ENCODE measurements at places on chromosomes 4 and X.

GRCh38 chr4:123506011-123506695 is 109.6 kb downstream of the SPRY1 start:
- DNase-seq = no peak

GRCh38 chrX:114842181-114842580 is 175.2 kb downstream of the IL13RA2 start:
- DNase-seq = no peak

DNA sequence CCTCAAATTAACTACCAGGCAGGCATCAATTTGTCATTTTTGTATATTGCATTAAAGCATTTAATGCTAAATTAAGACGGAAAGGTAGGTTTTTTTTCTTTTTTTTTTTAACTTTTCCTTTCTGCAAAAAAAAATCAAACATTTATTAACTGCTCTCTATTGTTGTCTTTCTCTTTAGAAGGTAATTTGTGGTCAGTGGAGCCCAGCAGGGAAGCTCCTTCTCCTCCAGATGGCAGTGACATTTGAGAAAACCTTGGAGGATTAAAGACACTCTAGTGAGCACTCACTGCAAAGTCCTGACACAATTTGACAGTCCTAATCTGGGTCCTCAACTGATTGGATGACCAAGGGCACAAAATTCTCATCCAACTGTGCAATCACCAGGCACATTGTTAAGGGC is 102.4 kb downstream of the SLIT2 start:
- DNase-seq = no peak

- no peak for DNase-seq
Measured at GRCh38 chr4:7411896-7412553, 22.7 kb downstream of the PSAPL1 start.

DNA sequence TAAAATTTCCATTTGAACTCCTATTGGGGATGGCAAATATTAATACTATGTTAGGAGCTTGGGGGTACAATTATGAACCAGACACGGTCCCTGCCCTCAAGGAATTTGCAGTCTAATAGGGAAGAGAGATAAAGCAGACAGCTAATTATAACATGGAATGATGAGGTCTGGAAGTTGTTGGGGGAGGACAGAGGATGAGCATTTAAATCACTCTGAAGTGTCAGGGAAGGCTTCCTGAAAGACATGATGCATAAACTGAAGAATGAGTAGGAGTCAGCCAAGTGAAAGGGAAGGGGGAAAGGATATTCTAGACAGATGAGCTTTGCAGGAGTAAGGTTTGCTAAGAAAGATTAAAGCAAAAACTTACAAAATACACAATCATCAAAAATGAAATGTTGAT is 15.9 kb downstream of the PLAC1 start:
- no peak for DNase-seq

DNA sequence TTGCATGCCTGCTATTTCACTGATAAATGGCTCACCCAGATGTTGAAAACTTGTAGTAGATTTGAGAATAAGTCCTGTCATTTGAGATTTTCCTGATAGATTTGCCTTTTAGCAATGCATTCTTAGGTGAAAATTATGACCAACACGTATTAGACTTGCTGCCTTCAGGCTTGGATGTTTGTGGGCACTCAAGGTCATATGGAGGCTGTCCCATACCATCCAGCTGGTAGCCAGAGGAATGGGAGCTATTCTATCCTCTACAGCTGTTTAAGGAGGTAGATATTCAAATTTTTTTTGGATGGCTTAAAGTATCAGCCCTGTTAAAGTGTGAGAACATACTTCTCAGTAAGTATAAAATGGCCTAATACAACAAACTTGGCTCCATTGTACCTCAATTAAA is 34.7 kb downstream of the RTL3 start:
- no peak for DNase-seq

- DNase-seq = no peak
Measured at GRCh38 chr4:20443015-20443805, 191.5 kb downstream of the SLIT2 start.

GRCh38 chr4:103129174-103129573 is 29.5 kb upstream of the BDH2 start:
- DNase-seq = no peak

- no peak for DNase-seq
Measured at GRCh38 chr4:2817701-2818350, 24.9 kb downstream of the SH3BP2 start.

- peak; percentile 28 for DNase-seq
Measured at GRCh38 chr4:100095729-100096595, 94.3 kb downstream of the DDIT4L start.

DNA sequence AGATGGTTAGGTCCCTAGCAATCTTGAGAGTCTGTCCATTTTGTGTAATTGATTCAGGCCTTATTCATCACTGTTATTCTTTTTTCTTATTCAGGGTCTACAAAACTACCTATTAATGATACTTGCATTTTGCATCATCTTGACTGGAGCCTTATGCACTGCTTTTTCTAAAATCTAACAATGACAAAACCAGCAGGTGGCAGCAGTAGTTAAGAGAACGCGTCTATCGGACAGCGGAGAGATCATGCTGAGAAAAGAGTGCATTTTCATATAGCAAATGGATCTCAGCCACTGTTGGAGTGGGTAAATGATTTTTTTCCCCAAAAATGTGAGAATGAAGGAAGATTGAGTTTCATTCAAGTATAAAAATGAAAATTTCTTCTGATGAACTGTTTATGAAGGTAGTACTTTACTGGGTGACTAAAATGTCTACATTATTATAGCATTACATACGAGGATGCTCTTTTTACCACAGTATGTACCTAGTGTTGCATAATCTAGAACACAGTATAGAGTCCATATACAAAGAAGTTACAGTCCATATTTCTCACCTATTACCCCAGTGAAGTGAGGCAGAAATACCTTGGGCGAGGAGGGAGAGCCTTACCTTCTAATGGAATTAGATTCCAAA is 43.2 kb downstream of the TMEM144 start:
- peak; percentile 54 for DNase-seq

GRCh38 chr4:150570862-150571261 is 11.1 kb upstream of the MAB21L2 start:
- no peak for DNase-seq

DNA sequence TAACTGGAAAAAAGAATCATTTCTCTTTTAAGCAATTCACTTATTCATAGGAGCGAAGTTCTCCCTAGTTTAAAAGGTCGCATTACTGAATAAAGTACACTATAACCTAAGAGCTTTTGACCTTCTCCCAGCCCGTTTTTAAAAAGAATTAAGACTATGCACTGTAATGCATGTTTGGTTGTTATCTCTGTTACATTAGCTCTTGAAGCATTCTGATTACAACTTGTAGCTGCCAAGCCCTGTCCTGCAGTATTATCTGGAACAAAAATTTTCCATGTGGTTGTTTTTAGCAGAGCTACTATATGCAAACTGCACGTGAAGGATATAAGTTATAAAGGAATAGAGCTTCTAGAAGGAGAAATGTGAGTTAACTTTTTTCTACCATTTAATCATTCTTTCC is 8.1 kb downstream of the GAB1 start:
- DNase-seq = no peak

GRCh38 chr4:73729534-73730165 is 10.7 kb upstream of the CXCL8 start:
- peak; percentile 66 for DNase-seq

- no peak for DNase-seq
Measured at GRCh38 chr4:98679738-98680137, 21.3 kb upstream of the TSPAN5 start.

- no peak for DNase-seq
Measured at GRCh38 chr4:52646741-52647140, 12.4 kb downstream of the USP46 start.

GRCh38 chrX:149010853-149011224 is 494.3 kb downstream of the IDS start:
- DNase-seq = no peak

GRCh38 chr4:63269156-63269555 is 1140.1 kb downstream of the TECRL start:
- no peak for DNase-seq

DNA sequence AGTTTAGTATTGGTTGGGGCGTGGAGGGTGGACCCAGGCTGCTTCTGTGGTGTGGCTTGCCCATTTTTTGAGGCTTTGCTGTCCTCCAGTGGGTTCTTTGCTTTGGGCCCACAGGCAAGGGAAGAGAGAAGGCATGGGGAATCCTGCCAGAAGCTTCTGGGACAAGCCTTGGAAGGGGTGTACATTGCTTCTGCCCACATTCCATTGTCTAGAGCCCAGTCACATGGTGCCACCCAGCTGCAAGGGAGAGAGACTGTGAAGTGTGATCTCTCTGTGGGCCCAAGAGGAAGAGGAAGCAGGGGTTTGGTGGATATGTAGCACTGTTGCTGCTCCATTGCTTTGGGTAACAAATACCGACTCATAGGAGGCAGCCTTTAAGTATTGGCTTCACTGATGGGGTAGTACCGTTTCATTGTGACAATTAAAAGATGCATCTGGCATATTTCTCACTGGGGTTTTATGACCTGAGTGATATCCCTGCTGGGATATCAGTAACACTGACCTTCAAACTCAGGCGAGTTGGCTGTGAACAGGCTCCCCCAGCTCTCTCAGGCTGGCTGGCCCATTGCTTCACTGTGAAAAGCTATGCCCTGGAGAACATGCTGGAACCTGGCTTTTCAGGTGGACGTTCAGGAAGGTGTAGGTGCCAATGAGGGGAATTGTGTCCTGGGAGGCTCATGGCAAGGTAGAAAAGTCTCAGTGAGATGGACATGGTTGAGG is 85.9 kb downstream of the CLDN34 start:
- no peak for DNase-seq

- peak; percentile 56 for DNase-seq
Measured at GRCh38 chr4:110032603-110033002, 119.9 kb downstream of the EGF start.

- no peak for DNase-seq
Measured at GRCh38 chr4:119027811-119028210, 107.8 kb upstream of the MYOZ2 start.

- DNase-seq = no peak
Measured at GRCh38 chr4:94477227-94477626, 25.5 kb downstream of the PDLIM5 start.

DNA sequence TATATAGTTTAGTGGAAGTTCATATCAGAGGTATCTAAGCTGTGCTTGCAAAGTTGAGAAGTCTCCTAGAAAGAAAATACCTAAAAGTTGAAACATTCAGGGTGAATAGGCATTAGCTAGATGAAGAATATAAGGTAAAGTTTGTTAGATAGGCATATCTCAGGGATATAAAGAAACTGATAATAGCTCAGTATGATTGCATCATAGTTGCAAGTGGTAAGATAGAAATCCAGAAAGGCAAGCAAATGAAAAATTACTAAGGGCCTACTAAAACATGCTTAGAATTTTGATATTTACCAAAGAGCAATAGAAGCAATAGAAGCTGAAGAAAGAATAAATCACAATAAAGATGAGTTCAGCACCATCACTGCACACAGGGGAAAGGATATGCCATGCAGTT is 610.0 kb upstream of the ADGRL3 start:
- DNase-seq = no peak

GRCh38 chr4:183638436-183638835 is 20.5 kb downstream of the RWDD4 start:
- DNase-seq = no peak

GRCh38 chr4:18021720-18022571 is at the start of gene LCORL:
Gene LCORL, minus strand, starts transcription at chr4:18021755. Its CDS starts 4 bp downstream, at chr4:18021751.
- peak; percentile 95 for DNase-seq

DNA sequence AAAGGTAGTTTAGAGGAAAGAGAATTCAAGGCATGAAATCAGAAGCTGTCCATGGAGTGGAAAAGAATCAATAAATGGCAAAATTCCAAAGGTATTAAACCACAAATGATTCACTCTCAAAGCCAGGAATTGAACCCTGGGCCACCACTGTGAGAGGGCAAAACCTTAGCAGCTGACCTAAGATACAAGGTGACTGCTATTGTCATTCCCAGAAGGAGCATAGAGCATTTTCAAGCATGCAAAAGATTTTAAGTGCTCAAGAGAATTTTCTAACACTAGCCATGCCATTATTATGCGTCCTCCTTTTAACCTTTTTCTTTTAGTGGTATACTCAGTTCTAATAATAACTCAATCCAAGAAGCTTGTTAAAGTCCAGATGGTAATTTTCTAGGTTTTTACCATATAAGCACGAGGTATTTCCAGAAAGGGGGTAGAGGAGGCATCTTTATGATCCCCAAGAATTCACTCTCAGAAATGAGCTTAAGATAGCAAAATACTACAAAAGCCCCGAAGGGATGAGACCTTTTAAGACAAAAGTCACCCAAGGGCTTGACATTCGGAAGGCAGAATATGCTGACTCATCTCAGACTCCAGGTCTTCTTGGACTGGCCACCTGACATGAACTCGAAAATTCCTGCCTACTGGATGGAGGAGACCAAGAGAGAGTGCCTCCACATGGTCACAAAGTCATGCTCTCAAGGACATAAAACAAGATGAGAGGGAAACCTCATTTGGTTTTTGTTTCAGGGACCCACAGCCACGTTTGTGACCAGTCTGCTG is 13.8 kb upstream of the PAGE5 start:
- no peak for DNase-seq

GRCh38 chr4:176205299-176205698 is 9.9 kb upstream of the SPATA4 start:
- no peak for DNase-seq

- no peak for DNase-seq
Measured at GRCh38 chrX:146477341-146477740, 332.2 kb upstream of the CXorf51B start.

DNA sequence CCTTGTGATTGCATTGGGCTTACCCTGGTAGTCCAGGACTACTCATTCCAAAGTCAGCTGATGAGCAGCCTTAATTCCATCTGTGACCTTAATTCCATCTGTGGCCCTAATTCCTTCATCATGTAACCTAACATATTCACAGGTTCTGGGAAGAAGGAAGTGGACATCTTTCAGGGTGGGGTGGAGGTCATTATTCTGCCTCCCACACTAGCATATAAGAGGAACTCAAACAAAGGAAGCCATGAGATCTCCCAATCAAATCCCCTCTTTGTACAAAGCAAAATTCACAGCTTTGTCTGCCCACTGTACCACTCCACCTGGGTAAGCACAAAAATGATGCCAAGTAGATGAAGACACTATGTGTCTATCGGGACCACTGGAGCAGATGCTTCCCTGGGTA is 87.3 kb downstream of the SLC2A9 start:
- no peak for DNase-seq

GRCh38 chrX:72040506-72040905 is 91.2 kb downstream of the RTL5 start:
- DNase-seq = no peak

DNA sequence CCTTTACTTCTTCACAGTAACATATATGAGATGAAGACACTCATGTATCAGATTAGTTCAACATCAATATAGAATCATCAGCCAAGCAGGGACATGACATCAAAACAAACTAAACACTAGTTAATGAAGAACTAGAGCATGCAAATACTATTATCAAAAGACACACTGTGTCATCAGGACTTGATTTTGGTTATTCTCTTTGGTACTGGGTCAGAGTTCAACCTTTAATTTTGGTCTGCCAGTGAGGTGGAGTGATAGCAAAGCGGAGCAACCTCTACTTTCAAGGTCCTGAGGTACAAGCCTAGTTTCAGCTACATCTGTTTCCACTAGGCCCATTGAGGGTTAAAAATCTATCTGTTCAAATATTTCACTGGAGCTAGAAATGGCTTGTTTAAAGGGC is 70.5 kb downstream of the TEX13A start:
- DNase-seq = no peak
